ENCODE measurements at places on chromosomes 16 and 17. TPM values are rescaled to one million over a fixed set of nuclear protein-coding genes. Genes with fewer than 3 reads are reported as not detected.

The KRT39 gene
- not detected for total RNA-seq

The CSH1 gene
- total RNA-seq = not detected

The TPSG1 gene
- total RNA-seq = not detected

The OR3A3 gene
- total RNA-seq = not detected

The HOXB5 gene
- total RNA-seq = 2.6 TPM

DNA sequence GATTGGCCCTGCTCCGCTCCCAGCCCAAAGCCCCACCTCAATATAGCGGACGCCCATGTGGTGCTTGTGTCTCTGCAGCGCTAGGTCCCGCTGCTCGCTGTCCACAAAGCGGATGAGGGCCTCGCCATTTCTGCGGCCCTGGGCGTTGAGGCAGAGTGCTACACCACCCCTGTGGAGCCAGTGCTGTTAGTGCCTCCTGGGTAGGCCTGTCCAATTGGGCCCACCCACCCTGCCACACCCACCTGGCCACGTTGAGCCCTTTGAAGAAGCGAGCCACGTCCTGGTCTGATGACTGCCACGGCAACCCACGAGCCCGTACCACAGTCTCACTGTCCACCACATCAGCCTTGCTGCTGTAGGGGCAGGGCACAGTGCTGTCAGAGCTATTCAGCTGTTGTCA is 3.6 kb downstream of the ESRP2 start:
- no peak for DNase-seq

DNA sequence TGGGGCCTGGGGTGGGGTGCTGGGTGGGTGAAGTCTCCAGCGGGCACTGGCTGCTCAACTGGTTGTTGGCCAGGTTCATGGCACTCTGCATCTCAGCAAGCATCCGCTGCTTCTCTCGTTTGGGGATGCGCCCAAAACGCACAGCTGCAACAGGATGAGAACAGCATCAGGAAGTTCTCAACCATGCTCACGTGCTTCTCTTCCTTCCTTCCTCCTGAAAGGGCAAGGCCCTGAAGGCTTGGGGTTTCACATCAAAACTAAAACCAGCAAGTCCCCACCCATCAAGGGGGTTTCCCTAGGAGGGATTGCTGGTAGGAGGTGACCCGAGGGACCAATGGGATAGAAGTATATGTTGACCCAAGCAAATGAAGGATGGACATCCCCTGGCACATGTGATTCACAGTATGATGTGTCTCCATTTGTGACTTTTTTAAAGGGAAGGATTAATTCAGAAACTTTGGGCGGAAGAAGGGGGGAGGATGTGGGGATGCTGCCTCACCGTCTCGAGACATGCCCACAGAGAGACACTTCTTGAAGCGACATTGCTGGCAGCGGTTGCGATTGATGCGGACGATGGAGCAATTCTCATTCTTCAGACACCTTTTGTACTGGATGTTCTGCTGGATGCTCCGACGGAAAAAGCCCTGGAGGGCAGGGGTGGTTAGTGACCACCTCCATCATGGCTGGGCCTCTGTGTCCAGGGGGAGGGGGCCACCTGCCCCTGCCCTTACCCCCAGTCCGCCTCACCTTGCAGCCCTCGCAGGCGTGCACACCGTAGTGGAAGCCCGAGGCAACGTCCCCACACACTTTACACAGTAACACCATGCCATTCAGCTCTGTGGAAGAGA is 4.2 kb downstream of the NR1D1 start:
- DNase-seq = peak; percentile 33

DNA sequence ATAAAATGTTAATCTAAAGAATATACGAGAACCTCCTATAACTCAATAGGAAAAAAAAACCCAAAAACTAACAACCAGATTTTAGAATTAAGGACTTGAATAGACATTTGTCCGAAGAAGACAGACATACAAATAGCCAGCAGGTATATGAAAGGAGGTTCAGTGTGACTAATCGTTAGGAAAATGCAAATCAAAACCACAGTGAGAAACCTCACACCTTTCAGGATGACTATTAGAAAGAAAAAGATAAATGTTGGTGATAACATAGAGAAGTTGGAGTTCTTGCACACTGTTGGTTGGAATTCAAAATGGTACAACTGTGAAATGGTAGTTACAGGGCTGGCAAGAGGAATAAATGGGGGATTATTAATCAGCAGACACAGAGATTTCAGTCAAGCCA is 339.0 kb downstream of the TMEM114 start:
- no peak for DNase-seq

- no peak for DNase-seq
Observed at GRCh38 chr16:31356566-31357323, 1.8 kb downstream of the ITGAX start.

DNA sequence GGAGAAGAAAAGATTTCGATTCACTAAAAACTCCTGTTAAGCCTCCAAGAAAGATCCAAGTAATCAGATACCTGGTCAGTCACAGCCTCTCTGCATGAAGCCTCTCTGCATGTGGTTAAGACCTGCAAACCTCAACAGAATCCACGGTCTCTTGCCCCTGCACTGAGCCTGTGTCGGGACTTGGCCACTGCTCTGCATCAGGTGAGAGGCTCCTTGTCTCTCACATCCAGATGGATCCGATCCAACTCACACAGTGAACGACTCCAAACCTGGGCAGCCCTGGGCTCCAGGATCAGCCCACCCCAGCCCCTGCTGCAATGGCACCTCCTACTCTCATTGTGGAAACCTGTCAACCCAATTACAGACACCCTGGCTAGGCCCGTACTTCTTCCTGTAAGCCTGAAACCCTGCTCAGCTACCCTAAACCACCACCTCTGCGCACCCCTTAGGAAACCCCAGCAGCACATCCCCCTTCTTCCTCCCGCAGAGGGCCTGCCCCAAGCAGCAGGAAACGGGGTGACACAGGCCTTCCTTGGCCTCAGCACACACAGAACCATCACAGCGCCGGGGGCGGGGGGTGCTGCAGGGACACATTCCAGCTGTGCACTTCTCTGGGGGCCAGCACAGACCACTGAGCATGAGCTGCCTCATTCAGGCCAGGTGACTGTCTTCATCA is 129.5 kb downstream of the ANKRD11 start:
- no peak for DNase-seq

DNA sequence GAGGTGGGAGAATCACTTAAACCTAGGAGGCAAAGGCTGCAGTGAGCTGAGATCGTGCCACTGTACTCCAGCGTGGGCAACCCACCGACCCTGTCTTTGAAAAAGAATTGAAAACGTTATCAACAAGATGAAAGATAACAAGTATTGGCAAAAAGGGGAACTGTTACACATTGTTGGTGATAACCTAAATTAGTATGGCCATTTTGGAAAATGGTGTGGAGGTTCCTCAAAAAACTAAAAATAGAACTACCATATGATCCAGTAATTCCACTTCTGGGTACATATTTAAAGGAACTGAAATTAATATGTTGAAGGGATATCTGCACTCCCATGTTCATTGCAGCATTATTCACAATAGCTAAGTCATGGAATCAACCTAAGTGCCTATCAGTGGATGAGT is 61.0 kb downstream of the ABHD15 start:
- DNase-seq = no peak

DNA sequence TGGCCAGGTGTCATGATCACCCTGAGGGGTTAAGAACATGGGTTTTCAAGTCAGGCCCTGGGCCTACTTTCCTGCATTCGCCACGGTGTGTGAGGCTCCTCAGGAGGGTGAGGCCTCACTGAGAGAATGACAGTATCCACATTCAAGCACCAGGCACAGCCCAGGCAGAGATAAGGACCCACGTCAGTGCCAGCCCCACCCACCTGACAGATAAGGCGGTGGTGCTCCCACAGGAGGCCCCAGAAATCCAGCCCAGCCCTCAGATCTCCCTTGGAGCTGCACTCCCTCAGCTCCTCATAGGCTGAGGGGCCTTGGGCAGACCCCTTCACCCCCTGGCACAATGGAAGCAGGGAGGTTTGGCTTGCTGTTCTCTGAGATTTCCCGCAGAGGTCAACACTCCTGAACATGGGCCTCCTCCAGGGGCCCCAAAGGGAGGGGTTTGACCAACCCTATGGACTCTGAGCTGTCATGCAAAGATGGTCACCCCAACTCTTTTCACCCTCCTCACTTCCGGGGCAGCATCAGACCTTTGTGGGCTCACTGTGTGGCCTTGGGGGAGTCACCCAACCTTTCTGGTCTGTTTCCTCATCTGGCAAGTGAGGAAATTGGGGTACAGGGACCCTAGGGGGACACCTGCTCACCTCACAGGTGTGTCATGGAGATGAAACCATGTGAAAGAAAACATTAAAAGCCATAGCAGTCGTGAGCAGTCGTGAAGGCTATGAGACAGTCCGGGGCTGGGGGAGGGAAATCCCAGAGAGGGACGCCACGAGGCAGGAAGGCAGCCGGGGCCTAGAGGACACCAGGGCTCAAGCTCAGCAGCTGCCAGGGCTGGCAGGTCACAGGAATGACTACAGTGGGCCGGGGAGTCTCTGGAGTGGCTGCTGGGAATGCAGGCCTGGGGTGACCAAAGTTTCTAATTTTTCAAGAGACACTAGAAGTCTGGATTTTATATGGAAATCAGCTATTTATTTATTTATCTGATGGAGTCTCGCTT is 15.4 kb downstream of the PLLP start:
- DNase-seq = peak; percentile 27

GRCh38 chr16:2177561-2177960 is 18.8 kb downstream of the CASKIN1 start:
- no peak for DNase-seq

- DNase-seq = no peak
Observed at GRCh38 chr17:8222380-8222629, 11.9 kb upstream of the AURKB start.

GRCh38 chr17:5485270-5486205 is at the start of gene DERL2:
Gene DERL2, minus strand, starts transcription at chr17:5486178. Its CDS starts 17 bp downstream, at chr17:5486161.
- no peak for DNase-seq

DNA sequence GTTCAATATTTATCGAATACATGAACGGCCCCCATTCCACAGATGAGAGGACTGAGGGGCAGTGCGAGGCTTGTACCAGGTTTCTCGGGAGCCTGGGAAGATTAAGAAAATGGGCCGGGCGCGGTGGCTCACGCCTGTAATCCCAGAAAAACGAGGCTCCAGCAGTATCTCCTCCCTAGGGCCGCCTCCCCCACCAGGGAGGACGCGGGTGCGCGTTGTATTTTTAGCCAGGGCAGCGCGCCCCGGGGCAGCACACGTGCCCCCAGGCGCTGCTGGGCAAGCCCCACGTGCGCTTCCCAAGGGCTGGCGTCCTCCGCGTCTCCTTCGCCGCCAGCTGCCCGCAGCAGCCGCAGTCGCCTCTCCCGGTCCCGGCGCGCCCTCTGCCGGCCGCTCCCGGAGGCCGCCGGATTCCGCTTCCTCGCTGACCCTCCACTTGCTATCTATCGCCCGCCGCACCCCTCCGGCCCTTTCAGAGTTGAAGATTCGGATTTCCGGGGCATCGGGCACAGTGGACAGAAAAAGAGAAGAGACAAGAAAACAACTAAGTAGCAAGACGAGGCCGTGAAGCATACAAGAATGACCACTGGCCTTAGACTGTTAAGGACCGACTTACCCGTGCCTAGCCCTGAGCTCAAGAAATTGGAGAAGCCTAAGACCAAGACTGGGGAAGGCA is 1.9 kb upstream of the YBX2 start:
- DNase-seq = peak; percentile 74

- no peak for DNase-seq
Observed at GRCh38 chr16:13839577-13839976, 80.4 kb upstream of the ERCC4 start.

DNA sequence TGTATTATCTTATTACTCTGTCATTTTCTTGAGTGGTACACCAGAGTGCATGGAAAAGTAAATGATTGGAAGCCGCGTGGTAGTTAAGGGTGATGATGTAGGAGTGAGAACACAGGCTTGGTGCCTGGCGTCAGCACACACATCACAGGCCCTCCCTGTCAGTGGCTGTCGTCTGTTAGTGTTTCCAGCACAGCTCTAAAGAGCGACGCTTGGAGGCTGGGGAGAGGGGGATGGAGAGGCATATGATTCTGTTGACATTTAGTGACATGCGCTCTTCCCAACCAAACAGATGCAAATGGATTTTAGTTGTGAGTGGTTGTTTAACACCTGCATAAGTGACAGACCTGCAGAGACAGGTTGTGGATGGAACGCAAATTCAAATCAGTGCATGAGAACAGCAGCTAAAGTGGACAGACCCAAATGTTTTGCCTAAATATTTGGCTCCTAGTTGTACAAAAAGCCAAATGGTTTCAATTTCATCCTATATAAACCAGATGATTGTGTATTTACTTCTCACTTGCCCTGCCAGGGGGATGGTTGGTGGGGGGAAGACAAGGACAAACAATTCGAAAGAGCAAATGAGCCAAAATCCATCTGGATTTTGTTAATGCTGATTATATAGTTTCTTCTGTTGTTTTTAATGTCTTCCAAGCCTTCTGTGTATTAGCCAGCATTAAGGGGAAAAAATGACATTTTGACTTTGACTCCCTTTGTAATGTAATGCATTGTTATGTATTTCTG is 222.3 kb downstream of the WWOX start:
- peak; percentile 60 for DNase-seq

GRCh38 chr16:50024207-50024606 is 818 bp upstream of the CNEP1R1 start:
- no peak for DNase-seq

DNA sequence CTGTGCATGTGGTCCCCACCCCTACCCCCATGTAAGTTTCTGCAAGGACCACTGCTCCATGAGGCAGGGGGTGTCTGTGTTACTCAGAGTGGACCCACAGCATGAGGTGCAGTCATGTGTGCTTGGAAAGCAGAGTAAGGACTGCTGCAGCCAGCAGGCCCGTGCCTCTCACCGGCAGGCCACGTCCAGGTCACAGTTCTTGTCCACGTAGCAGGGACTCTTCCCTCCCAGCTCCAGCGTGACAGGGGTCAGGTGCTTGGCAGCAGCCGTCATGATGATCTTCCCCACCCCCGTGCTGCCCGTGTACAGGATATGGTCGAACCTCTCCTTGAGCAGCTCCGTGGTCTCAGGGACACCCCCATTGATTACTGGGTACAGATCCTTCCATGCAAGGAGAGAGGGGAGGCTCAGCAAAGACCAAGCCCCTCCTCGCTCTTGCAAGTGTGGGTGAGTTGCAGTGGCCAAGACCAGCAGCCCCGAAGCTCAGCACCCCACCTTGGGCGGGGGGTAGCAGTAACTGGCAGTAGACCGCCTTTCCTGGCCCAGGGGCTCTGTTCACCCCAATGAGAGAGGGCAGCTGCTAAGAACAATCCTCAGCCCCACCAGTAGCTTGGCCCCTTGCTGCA is 6.2 kb downstream of the ALDH3A1 start:
- DNase-seq = no peak

DNA sequence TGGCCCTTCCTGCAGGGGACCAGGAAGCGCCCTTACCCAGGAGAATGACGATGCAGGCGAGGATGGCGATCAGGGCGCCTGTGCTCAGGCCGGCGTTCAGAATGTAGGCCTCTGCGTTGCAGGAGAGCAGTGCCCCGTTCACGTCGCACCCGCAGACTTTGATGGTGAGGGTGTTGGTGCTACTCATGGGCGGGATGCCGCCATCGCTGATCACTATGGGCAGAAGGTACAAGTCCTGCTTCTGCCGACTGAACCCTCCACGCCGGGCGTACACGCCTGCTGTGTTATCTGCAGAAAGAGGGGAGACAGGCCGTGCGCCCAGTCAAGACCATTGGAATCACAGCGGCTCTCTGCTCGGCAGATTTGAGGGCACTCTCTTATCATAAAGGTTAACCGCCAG is 171.1 kb downstream of the CDH11 start:
- DNase-seq = no peak

GRCh38 chr16:66359012-66359411 is 7.5 kb upstream of the CDH5 start:
- no peak for DNase-seq

- DNase-seq = no peak
Observed at GRCh38 chr16:56384074-56384721, 41.1 kb downstream of the AMFR start.

GRCh38 chr17:4364622-4365041 is 1.8 kb downstream of the UBE2G1 start:
- no peak for DNase-seq

GRCh38 chr17:43549496-43549895 is 3.4 kb upstream of the ETV4 start:
- DNase-seq = no peak

Data from lung (tissue), 17 donors.